ENCODE measurements at places on chromosomes 1 and 21.

GRCh38 chr1:227330279-227331076 lies 12.2 kb upstream of the CDC42BPA start:
- DNase-seq = no peak

DNA sequence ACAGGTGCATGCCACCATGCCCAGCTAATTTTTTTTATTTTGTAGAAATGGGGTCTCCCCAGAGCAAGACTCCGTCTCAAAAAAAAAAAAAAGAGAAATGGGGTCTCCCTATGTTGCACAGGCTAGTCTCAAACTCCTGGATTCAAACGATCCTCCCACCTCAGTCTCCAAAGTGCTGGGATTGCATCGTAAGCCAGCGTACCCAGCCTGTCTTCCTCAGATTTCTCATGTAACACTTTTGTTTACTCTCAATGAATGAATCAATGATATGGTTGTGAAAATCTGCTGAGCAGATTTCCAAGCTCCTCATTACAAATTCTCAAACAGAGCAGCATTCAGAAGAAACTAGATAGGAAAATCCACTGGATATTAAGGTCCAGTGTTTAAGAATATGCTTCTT lies 6.6 kb downstream of the CMPK1 start:
- DNase-seq = no peak

GRCh38 chr1:94270801-94271203 lies 33.4 kb upstream of the ARHGAP29 start:
- no peak for DNase-seq

DNA sequence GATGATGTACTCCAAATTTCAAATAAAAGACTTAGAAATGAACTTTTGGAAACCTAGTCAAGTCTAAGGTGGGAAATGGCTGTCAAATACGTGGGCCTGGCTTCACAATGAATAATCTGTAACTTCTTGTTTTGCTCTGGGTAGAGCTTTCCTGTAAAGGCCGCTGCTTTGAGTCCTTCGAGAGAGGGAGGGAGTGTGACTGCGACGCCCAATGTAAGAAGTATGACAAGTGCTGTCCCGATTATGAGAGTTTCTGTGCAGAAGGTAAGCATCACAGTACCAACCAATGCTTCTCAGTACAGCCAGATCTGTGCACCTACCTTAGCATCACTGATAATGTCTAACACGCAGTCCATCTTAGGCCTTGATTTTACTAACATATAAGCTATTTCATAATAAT lies 73.6 kb downstream of the TPR start:
- DNase-seq = no peak

DNA sequence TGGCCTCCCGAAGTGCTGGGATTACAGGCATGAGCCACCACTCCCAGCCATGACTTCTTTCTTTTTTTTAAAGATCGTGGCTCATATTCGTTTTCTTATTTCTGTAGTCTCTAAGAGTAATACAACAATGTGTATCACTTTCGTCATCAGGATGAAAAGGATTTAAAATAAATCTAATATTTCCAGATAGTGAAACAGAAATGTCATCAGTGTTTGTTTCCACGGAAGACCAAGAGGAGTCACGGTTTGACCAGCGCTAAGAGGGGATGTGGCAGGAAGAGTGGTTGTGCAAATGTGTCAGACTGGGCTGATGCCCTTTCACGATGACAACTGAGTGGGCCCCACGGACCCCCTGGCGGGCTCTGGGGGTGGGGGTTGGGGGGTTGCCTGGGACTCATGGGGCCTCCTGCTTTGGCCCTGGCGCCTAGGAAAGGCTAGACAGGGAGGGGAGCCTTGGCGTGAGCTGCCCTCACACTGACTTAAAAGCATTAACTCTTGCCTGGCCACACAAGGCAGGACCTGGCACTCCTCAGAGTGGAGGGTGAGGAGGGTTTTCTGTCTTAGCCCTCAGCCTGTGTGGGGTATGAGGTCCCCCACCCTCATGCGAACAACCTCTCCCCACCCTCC lies 8.4 kb downstream of the SOX13 start:
- DNase-seq = no peak

DNA sequence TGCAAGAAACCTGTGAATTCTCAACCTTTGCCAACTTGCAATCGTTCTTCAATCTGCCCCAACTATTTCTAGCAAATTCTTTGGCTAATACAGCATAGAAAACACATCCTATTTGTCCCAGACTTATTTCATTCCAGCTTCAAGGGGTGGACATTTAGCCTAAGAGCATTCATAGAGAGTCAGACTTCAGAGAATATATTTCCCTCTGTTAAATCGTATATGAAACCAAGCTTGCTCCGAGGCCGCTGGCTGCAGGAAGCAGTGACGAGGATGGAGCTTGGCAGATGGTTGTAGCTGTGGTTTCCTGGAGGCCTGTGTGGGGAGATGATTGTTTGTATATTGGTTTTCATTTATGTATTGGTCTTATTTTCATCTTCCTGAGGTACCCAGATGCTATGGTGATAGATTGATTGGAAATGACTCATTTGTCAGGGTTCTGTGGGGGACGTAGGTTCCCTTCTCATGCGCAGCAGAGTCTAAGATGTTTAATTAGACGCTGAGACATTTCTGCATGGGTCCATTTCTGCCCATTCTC lies 26.1 kb downstream of the MAN1C1 start:
- no peak for DNase-seq

DNA sequence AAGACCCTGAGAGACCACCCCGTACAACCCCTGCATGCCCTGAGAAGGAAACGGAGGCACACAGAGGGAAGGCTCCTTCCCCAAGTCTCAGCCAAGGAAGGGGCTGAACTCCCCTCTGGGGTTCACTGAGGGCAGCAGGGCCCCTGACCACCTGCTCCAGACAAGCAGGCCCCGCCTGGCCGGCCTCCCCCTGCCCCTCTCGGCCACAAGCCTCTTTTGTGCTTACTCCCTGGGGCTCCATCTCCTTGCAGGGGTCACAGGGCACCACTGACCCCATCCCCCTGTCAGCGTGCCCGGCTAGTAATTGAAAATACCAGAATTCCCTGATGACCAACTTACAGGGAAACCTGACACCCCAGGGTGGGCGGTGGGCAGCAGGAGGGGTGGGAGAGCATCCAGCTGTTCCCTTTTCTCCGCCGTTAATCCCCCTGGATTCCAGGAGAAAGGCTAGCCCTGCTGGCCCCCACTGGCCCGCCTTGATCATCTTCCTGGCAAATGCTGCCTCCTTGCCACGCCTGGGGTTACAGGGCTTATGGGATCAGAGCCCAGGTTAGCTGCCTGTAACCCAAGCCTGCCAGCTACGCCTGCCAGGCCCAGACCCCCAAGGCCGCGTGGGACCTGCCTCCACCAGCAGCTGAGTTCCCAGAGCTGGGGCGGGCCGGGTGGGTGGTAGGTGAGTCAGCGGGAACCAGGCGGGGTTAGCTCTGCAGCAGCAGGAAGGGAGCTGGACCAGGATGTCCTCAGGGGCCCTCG lies 96.1 kb downstream of the LACTBL1 start:
- no peak for DNase-seq

GRCh38 chr1:241166625-241167024 lies 190.4 kb downstream of the RGS7 start:
- no peak for DNase-seq

- no peak for DNase-seq
Observed at GRCh38 chr1:22717037-22717760, 6.6 kb downstream of the EPHB2 start.

GRCh38 chr1:85677656-85678055 lies 30.6 kb downstream of the ZNHIT6 start:
- no peak for DNase-seq

- no peak for DNase-seq
Observed at GRCh38 chr21:38671773-38672172, 134.0 kb upstream of the ETS2 start.

- DNase-seq = no peak
Observed at GRCh38 chr1:119286587-119287181, 81.9 kb upstream of the HAO2 start.

DNA sequence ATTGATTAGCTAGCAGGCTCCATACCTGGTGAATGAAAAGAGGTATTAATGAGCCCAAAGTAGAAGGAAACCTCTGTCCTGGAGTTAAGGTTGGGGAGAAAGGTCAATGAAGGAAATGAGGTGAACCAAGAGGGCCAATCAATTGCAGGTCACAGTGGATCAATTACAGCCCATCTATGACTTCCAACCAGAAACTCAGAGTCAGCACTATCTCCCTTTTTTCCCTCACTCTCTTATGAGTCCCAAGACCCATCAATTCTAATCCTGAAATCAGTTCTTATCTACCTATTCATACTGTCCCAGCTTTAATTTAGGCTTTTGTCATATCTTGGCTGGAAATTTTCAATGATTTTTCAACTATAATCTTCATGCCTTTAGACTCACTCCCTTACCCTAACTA lies 433.2 kb upstream of the PKN2 start:
- no peak for DNase-seq

GRCh38 chr1:176853503-176853902 lies 311.0 kb downstream of the ASTN1 start:
- DNase-seq = no peak

DNA sequence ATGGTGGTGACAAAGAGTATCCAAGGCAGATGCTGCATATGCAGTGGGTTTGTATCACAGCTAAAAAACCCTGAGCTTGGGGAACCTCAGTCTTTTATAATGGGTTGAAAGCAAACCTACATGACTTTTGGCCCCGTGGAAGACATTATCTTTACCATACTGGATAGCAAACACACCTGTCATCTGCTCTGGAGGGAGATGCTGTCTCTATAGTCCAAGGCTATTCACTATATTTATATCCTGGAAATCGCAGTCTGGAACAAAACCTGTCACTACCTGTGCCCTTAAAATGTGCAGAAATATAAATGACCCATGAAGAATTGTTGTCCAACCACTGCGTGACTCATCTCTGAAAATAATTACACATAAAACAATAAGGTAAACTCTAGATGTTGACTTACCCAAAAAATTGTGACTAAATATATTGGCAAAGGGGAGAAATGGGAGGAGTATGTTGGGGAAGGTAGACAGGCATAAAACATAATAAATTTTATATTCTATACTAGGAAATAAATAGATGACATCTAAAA lies 121.0 kb upstream of the CXADR start:
- DNase-seq = no peak

DNA sequence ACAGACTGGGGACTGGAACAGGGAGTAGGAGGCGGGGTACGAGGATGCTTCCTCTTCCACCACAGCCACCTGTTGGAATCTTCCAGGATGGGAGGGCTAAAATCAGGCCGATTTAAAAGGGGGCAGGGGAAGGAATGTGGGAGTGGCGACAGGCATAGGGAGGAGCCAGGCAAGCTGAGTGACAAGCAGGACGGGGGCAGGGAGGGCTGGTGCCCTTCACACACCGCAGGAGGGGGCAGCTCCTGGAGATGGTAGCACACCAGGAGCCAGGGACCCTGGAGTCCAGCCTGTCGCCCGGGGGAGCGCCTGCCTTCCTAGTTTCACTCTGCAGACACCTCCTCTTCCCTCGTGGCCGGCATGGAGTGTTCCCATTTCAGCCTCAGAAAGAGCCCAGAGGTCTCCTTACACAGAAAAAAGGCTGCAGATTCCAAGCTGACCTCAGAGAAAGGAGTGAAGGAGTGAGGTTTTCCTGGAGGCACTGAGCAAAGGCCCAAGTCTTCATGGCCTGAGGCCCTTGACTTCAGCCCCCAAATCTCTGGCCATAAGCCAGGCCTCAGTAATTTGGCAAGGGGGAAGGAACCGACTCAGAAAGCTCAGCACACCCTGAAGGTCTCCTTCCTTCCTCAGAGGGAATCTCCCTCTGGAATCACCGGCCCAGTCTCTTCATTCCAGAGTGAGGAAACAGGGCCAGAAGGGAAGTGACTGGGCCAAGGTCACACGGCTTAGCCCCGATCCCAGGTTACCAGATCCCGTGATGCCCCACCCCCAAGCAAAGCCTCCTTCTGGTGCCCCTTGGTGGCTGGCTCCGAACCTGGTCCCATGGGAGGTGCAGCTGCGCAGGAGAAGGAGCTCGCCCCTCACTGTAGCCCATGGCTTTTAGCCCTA lies 8.1 kb downstream of the BLACAT1 start:
- no peak for DNase-seq

DNA sequence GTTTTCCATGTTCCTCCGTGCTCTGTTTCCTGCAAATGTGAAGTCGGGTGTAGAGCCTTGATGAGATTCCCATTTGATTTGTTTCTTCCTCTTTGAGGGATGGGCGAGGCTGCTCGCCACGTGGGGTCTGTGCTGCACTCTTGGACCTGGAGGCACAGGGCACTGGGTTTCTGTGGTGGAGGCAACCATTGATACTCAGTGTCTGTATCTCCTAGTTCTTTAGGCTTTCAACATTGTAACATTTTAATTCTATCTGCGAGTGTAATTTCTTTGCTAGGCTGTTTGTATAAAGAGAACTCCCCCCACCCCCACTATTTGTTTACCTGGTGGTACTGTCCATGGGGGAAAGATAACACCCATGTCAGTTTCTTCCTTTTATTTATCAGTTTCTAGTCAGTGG lies 52.3 kb downstream of the GALNT2 start:
- no peak for DNase-seq

- DNase-seq = no peak
Observed at GRCh38 chr21:26028183-26028582, 142.4 kb downstream of the APP start.

GRCh38 chr1:99677416-99677815 lies 31.5 kb downstream of the PALMD start:
- DNase-seq = no peak

DNA sequence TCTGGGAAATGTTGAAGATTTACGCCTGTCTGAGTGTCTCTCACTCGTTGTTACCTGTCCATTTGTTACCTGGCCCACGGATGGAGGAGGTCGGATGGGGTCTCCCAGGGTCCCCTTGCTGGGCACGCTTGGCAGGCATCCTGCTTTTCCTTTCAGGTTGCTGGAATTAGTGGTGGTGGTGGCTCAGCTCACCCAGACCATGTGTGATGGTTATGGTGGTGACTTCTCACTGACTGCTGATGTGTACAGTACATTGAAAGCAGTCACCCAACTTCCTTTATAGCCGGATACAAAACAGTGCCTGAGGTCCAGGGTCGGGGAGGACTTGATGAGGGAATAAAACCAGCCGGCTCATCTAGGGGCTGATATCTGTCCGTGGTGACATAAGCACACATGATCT lies 19.5 kb downstream of the MAPKAPK2 start:
- no peak for DNase-seq

- no peak for DNase-seq
Observed at GRCh38 chr1:239538239-239538988, 152.0 kb downstream of the CHRM3 start.

- DNase-seq = no peak
Observed at GRCh38 chr1:160096274-160097116, 1.9 kb downstream of the IGSF8 start.

DNA sequence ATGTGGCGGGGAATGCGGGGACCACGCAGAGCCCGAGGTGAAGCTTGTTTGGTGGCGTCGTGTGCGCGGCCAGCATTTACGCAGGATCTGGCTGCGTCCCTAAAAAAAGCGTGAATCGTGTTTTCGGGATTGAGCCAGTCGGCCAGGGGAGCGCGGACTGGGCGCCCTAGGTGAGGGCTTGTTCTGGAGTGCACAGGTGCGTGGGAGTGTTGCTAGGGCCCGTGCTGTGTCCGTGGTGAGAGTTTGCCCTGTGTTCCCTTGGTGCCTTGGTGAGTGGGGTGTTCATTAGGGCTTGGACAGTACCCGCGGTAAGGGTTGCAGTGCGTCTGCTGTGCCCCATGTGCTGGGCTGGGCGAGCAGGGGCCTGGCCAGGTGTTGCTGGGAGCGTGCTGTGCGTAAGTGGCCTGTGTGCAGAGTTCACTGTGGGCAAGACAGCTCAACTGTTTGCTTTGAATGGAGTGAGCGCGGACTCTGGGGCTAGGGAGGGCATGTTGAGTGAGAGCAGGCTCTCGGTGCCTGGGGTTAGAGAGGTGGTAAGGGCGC lies 673 bp downstream of the CD46 start:
- DNase-seq = no peak

GRCh38 chr21:43712268-43712942 lies 6.5 kb upstream of the PDXK start:
- no peak for DNase-seq

GRCh38 chr1:200426196-200426595 lies 16.4 kb upstream of the ZNF281 start:
- DNase-seq = no peak

Measured in anterior cingulate cortex (tissue), 58 donors.